ENCODE measurements at places on chromosomes 13 and 19.
A peak's percentile ranks its signal among the peaks of the same experiment; 100 is the strongest.

DNA sequence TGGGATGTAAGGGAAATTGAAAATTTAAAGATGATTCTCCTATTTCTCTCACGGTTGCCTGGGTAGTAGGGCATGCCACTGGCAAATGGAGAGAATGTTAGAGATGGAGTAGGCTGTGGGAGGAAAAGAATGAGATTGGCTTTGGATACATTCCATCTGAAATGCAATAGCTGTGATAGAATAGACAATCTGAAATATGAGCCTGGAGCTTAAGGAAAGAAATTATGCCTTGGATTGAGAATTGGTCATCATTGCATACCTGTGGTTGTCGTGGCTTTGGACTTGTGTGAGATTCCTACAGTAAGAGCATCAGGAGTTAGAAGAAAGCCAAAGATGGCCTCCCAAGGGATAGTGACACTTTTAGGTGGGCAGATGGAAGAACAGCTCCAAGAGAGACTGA, 305.1 kb upstream of the SLC10A2 start:
- no peak for DNase-seq

DNA sequence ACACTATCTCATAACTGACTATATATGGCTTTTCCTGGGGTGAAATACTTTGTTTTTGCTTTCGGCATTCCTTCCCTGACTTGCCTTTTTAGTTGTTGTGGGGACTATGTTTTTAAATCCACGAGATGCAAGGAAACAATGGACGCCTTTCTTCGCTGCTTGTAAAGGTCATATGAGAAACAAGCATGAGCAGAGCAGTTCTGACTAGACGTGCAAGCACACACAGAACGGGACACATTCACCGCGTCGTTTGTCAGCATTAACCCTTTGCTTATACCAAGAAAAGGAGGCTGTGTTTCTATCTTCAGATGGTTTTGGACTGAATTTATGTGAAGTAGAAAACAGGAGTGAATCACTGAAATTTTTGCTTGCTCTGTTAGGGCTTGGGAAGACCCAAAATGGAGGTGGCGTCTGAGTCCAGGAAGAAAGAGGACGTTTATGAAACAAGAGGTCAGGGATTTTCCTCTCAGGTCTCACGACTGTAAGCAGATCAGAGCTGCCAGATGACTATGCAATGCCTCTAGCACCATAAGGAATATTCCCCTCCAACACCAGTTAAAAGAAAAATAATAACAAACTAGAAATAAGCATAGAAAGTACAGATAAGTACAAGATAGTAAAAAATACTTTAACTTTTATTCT, 358.9 kb downstream of the DLEU7 start:
- DNase-seq, result no peak

DNA sequence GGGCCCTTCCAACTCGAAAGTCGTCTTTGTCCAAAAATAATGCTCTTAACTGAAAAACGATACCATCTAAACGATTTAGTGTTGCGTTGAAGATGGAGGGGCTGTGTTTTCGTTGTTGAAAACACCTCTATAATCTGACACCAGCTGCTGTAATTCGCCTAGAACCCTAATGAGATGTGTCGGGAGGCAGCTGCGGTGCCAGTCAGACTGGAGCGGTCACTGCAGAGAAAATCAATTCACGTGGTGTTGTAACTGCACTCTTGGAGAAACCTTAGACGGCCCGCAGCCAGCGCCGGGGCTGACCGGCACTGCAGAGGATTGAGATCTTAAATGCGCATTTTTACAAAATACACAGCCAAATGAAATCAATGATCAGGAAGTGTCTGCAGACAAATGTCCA, 339.1 kb downstream of the ZNF536 start:
- peak; percentile 45 for DNase-seq

- DNase-seq, result no peak
These were observed 55.3 kb downstream of the STK24 start for GRCh38 chr13:98521461-98522247.

- no peak for DNase-seq
These were observed 158.9 kb downstream of the EFNB2 start for GRCh38 chr13:106376401-106377112.

- DNase-seq, result no peak
These were observed 24.8 kb downstream of the SIAH3 start for GRCh38 chr13:45826731-45827130.

GRCh38 chr13:32017474-32017873, 14.1 kb upstream of the FRY start:
- no peak for DNase-seq

DNA sequence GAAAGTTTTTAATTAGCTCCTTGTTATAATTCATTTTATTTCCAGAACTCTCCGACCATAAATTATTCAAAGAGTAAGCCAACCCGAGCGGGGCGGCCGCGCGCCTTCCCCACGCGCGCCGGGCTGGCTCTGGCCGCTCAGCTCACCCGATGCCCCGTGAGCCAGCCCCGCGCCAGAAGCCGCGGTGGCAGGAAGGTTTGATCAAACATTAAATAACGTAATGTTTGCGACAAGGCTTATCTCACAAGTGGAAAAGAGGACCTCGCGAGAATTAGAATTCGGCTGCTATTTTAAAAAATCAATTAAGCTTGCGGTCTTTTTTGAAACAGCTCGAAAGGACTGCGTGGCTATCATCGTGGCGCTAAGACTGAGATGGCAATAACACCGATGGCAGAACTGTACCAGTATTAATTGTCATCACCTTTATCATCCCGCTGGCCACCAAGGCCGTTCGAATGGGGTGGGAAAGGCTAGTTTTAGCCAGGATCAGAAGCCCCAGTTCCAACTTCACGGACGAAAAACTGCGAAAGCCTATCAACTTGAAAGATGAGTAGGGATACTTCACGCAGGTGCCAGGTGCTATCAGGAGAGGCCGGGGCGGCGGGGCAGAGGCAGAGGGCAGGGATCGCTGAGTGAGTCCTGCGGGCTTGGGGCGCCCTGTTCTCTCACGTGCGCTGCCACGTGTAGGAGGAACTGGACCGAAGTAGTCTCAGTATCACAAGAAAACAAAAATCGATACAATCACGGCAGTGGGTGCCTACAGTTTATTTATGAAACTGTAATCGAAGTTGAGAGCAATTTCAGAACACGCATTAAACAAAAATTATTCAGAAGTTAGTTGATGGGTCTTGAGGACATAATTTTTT, 6.4 kb downstream of the POU4F1 start:
- DNase-seq, result no peak

GRCh38 chr19:8702350-8702749, 3.8 kb upstream of the ACTL9 start:
- no peak for DNase-seq

DNA sequence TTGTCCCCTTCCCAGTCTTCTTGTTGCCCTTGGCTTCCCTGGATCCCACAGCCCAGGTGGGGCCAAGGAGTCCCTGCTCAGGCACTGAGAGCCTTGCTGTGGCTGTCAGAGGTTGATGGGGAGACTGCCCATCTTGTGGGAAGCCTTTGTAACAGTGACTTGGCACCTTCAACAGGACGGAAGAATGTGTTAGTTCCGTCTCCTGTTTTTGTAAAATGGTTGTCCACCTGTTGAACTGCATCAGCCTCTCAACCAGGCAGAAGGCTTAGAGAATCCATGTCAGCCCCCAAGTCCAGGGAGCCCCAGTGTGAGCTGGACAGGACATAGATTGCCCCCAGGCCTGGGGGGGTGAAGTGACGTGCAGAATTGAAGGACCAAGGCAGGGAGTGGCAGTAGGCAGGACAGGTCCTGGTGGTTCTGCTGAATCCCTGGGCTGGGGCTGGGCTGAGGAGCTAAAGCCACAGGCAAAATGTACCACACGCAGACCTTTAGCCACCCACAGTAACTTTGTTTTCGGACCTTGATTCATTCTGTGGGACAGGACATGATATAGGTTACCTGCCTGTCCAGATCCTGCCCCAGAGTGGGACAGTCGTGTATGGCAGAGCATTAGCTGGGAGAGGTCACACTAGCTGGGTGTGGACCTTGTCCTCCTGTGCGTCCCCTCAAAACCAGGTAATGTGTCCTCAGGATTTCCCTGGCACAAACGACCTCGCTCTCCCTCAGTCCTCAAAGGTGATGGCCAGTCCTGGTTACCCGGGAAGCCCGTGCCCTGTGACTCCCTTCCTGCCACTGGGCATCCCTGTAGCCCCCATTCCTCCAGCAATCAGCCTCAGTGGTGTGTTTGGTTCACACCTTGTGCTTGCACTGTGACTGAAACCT, 47.0 kb downstream of the GATAD2A start:
- DNase-seq, result no peak

DNA sequence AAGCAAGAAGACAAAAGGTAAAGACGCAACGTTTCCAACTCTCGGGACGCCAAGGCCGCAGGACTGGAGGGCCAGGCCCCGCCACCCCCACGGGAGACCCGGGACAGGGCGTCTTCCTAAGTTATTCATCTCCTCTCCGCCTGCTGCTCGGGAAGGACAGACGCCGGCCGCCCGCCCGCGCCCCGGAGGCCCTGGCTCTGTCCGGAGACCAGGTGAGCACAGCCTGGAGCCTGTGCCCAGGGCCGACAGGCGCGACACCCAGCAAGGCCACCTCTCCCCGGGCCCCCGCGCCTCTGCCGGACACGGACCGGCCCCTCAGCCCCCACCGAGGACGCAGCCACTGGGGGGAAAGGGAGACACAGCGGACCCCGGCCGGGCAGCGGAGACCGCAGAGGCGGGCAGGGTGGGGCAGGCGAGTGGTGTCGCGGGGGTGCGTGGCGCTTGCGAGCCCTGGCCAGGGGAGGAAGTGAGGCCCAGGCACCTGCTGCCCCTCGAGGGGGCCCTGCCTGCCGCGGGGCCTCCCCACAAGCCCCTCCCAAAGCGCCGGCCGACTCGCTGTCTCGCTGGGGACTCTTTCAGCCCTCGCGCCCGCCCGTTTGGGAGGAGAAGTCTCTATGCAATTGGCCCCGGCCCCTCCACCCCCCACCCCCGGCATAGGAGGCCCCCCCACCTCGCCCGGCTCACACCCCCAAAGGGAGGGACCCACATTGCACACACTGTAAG, 17.2 kb downstream of the SMIM24 start:
- no peak for DNase-seq

- DNase-seq, result peak; percentile 81
These were observed 1.7 kb downstream of the PCDH8 start for GRCh38 chr13:52846567-52847321.

- no peak for DNase-seq
These were observed 343.8 kb downstream of the KCNRG start for GRCh38 chr13:50359041-50359367.

- no peak for DNase-seq
These were observed 19.2 kb downstream of the SIGLEC8 start for GRCh38 chr19:51439021-51439465.

- DNase-seq, result no peak
These were observed at the start of gene TINCR for GRCh38 chr19:5567360-5567969. TSS of gene TINCR (minus strand) at chr19:5567953.

GRCh38 chr13:32783067-32783466, 196.8 kb downstream of the PDS5B start:
- no peak for DNase-seq

DNA sequence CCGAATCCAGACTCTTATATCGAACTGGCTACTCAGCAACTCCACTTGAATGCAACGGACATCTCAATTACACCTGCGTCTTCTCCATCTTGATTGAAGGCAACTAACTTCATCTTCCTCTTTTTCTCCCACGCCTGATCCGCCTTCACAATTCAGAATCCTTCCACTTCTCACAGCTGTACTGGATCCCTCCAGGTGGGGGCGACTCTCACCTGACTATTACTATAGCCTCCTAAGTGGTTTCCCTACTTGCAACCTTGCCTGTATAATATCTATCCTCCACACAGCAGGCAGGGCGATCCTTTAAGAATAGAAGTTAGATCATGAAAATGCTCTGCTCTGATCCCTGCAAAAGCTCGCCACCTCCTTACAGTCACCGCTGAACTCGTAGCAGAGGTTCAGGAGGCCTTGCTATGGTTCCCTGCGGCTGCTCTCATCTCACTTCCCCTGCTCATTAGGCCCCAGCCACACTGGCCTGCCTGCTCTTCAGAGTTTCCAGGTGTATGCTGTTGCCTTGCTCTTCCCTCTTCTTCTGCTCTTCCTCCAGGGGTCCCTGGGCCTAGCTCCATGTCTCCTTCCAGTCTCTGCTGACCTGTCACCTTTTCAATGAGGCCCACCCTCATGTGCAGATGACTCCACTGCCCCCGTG, 31.9 kb downstream of the RFXAP start:
- DNase-seq, result no peak

DNA sequence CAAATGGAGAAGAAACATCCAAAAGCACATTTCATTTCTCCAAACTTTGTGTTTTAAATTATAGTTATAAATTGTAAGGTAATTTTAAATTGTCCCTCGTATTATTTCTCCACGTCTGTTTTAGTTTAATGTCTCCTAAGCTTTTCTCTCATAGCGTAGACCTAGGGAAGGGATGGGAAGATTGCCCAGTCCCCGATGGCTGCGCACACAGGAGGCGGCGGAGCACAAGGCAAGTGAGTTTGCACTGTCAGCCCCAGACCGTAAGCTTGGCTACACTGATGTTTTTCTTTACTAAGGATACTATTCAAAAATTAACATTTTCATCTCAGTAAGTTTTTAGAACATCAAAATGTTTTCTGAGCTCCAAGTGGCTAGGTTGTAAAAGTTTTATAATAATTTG, 72.3 kb downstream of the GPR12 start:
- DNase-seq, result no peak

GRCh38 chr19:38024992-38025908, 118.2 kb downstream of the SIPA1L3 start:
- no peak for DNase-seq

- no peak for DNase-seq
These were observed 180.4 kb downstream of the LIG4 start for GRCh38 chr13:108034909-108035410.

- DNase-seq, result no peak
These were observed at the start of gene CCL25 for GRCh38 chr19:8052464-8052859. TSS of gene CCL25 (plus strand) at chr19:8052760. CDS start at chr19:8053050, 290 bp downstream.

GRCh38 chr13:104750377-104750776, 1684.2 kb upstream of the SLC10A2 start:
- DNase-seq, result no peak

DNA sequence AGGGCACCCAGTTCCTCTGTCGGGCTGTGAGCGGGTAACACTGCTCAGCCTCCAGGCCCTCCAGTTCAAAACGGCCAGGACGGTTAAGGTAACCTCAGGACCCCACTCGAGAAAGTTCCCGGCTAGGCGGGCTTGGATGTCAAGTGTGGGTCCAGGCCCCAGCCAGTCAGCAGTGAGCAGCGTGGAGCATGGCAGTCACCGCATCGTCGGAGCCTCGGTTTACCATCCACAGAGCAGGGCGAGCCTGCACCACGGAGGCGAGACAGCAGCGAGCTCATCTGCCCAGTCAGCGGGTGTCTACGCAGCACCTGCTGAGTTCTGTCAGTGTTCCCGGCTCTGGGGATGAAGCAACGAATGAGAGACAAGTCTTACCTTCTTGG, 8.0 kb upstream of the CNOT3 start:
- DNase-seq, result no peak

DNA sequence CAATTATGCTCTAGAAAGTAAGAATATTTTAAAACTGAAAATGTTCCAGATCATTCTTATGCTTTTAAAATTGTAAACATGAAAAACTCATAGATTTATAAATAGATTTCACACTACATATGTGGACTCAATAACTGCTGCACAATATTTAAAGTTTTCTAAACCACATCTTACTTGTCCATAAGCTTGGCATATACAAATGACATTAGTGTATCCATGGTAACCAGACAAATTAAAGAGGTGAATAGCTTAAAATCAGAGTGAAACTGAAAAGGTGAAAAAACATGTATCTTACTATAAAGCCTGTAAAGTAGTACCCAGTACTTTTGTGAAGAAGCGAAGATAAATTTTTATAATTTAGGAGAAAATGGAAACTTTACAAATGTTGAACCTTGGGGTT, 151.2 kb upstream of the MYO16 start:
- no peak for DNase-seq

GRCh38 chr13:79222427-79223205, 183.4 kb downstream of the RBM26 start:
- no peak for DNase-seq

GRCh38 chr13:73310366-73310765, 251.6 kb downstream of the KLF5 start:
- no peak for DNase-seq
